Stimulated activated CD4-positive, alpha-beta T cell treated with anti-CD3 and anti-CD28 coated beads, Interleukin-4, amount 100 ng/mL, for 48 hours (primary cell): ENCODE measurements at places on chromosomes 6 and 20.

- DNase-seq = no peak
Observed at GRCh38 chr6:63245909-63246308, 34.6 kb downstream of the FKBP1C start.

DNA sequence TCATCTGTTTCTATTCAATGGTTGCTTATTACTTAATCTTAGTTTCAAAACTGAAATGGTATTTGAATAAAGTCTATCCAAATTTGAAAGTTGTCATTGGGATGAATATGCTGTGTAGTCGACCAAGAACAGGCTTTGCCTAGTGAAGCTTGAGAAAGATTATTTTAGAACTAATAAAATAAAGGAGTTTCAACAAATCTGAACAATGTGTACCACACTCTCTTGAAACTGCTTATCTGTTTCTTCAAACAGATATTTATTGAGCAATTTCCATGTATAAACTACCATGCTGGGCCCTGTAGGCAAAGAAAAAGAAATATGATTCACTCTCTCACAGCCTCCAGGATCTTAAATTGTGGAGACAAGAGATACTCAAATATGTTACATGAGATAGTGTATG lies 174.4 kb downstream of the OGFRL1 start:
- no peak for DNase-seq

- DNase-seq = no peak
Observed at GRCh38 chr6:106115286-106115685, 29.1 kb downstream of the PRDM1 start.

DNA sequence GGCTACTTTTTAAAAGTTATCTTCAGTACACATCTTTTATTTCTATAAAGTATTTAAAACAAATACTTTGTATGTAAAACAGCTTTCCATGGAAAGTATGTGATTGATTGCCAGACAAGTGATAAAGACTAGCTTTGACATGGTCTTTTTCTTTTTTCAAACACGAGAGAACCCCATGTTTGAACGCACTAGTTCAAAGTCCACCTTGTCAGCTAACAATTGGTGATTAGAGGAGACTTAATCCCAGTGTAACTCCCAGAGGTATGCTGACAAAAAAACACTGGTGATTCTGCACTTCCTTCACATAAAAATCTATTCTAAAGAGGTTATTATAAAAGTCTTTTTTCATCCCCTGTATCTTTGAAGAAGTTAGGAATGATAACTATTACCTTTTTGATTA lies 438.1 kb downstream of the GJA1 start:
- no peak for DNase-seq

- no peak for DNase-seq
Observed at GRCh38 chr20:46991880-46992639, 97.4 kb downstream of the EYA2 start.

GRCh38 chr20:58111310-58112016 lies 117.0 kb downstream of the ANKRD60 start:
- no peak for DNase-seq

DNA sequence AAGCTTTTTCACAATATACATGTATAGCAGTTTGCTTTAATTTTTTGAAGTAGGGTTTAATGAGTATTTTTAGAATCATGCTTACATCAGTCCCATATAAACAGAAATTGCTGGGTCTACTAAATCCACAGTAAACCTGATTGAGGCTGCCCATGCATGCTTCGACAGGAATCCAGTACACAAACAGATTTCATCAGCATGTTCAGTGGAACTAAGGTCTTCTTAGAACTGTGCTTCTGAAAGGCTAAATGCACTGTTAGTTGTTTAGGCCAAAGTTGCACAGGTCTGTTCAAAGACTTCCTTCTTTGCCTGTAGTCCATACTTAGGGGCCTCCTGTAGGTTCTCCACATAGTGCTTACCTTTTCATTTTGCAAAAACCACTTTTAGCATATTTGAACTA lies 42.5 kb upstream of the THBS2 start:
- no peak for DNase-seq

DNA sequence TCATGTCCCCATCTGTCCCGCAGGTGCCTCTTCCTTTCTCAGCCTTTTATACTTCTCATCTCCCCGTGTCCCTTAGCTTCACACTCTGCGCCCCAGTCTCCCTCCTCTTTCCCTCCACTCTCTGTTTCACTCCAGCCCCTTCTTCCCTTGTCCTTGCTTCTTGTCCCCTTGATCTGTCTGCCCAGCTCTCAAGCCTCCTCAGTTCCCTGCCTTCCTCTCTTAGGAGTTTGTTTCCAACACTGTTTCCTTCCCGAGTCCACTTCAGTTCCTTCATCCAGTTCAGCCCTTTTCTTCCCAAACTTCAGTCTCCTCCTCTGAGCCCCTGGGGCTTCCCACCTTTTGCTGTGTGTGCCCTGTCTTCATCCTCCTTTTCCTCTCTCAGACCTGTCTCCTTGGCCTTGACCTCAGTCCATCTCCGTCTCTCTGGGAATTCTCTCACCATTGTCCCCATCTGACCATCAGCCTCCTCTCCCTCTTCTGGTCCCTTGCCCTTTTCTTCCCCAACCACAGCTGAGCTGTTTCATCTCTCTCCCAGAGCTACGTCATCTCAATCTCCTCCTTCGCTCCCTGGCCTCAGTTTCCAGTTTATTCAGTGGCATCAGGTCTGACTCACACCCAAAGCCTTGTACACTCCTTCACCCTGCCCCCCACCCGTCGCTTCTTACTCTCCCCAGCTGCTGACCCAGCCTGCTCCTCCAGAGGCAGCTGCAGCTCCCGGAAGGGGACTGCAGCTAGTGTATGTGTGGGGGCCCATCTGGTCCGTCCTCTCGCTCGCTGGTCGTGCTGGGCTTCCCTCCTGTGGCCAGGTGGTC lies 2.7 kb upstream of the DDR1 start:
- DNase-seq = no peak

DNA sequence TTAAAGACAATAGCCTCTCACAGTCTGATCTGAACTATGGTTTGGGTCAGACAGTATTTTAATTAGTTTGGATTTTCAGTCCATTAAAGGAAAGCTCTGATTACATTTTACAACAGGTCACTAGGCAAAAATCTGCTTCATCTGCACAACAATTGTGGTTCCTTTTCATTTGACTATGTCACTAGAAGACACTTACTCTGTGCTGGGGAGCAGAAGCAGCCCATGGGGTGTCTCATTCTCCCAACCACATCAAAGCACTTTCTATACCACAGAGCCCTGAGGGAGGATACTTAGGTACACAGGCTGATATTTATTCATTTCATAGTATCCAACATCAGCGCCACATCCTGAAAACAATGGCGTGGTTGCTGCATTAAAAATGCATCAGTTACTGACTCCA lies 36.6 kb upstream of the HDAC2 start:
- DNase-seq = no peak

GRCh38 chr6:107627969-107628368 lies 138.1 kb downstream of the SOBP start:
- no peak for DNase-seq

GRCh38 chr20:60087563-60088105 lies 129.4 kb downstream of the CDH26 start:
- DNase-seq = no peak

- DNase-seq = no peak
Observed at GRCh38 chr6:66628917-66629316, 921.9 kb upstream of the EYS start.

DNA sequence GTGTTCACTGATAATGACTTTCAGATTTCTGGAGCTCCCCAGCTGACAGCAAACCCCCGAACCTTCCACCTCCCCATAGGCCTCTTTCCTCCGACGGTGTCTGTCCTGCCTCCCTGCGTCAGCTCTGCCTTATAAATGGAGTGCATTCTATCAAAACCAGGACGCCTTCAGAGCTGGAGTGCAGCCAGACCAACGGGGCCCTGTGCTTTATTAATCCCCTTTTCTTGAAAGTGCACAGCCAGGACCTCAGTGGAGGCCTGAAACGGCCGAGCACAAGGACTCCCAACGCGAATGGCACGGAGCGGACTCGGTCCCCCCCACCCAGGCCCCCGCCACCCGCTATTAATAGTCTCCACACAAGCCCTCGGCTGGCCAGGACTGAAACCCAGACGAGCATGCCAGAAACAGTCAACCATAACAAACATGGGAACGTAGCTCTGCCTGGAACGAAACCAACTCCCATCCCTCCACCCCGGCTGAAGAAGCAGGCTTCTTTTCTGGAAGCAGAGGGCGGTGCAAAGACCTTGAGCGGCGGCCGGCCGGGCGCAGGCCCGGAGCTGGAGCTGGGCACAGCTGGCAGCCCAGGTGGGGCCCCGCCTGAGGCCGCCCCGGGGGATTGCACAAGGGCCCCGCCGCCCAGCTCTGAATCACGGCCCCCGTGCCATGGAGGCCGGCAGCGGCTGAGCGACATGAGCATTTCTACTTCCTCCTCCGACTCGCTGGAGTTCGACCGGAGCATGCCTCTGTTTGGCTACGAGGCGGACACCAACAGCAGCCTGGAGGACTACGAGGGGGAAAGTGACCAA lies 42.3 kb upstream of the NAA20 start:
- DNase-seq = no peak

DNA sequence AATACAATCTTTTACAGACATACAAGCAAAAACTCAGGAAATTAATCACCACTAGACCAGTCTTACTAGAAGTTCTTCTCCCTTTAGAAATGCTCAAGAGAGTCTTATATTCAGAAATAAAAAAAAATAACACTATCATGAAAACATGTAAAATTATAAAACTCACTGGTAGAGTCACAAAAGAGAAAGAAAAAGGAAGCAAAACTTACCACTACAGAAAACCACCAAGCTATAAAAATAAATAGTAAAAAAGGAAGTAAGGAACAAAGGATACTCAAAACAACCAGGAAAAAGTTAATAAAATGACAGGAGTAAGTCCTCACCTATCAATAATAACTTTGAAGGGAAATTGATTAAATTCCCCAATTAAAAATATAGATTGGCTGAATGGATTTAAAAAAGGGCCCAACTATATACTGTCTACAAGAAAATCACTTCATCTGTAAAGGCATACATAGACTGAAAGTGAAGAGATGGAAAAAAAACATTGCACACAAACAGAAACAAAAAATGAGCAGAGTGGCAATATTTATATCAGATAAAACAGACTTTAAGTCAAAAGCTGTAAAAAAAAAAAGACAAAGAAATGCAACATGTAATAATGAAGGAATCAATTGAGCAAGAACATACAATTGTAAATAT lies 489.5 kb downstream of the KIF16B start:
- DNase-seq = no peak

DNA sequence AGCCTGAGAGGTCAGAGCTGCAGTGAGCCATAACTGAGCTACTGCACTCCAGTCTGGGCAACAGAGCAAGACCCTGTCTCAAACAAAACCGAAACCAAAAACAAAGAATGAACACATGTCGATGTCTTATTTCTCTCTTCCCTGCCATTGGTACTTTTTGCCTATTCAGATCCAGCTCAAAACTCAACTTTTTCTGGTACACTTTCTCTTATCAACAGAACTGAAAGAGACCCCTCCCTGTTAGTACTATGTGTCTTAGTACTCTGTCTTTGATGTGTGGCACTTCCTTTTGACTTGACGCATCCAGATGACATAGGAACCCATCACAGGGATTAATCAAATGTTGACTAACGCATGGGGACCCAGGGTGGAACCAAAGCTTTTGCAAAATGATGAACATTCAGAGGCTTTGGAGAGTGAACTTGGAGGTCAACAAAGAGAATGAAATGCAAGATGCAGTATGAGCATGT lies 44.8 kb downstream of the AKAP12 start:
- DNase-seq = no peak
